Activated CD4-positive, alpha-beta T cell treated with anti-CD3 and anti-CD28 coated beads, Interleukin-2, amount 50 U/mL, for 4 hours (primary cell): ENCODE measurements at places on chromosomes 5 and 9.

- DNase-seq, result no peak
These were observed 91.8 kb downstream of the SEMA5A start for GRCh38 chr5:9454012-9454481.

GRCh38 chr9:6224393-6225154 lies 9.0 kb downstream of the IL33 start:
- no peak for DNase-seq

GRCh38 chr9:11356067-11356466 lies 743.3 kb upstream of the PTPRD start:
- no peak for DNase-seq

- no peak for DNase-seq
These were observed 141.7 kb downstream of the PCSK5 start for GRCh38 chr9:76032038-76032796.

DNA sequence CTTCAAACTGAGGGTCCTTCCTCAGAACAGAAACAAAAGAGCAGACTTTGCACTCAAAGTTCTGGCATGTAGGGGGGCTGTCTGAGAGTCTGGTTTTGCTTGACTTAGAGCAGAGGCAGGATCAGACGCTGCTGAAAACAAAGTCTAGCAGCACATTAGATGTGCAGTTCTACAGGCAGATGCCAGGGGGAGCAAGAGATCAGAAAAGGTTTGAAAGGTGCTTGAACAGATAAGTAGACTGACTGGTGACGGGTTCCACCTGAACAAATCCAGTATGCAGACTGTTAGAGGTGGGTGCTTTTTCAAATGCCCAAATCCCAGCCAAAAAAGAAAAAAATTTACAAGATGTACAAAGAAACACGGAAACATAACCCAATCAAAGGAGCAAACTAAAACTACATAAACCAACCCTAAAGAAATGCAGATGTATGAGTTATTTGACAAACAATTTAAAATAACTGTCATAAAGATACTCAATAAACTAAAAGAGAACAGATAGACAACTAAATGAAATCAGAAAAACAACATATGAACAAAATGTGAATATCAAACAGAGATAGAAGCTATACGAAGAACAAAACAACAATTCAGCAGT lies 194.7 kb upstream of the FREM1 start:
- peak; percentile 7 for DNase-seq

GRCh38 chr9:74821636-74822035 lies 66.1 kb downstream of the TRPM6 start:
- DNase-seq, result no peak
